ENCODE measurements at places on chromosomes 16 and 17.

- no peak for DNase-seq
Observed at GRCh38 chr17:44155488-44155887, 13.8 kb downstream of the HROB start.

- no peak for DNase-seq
Observed at GRCh38 chr17:10798332-10798749, 5.6 kb downstream of the TMEM238L start.

DNA sequence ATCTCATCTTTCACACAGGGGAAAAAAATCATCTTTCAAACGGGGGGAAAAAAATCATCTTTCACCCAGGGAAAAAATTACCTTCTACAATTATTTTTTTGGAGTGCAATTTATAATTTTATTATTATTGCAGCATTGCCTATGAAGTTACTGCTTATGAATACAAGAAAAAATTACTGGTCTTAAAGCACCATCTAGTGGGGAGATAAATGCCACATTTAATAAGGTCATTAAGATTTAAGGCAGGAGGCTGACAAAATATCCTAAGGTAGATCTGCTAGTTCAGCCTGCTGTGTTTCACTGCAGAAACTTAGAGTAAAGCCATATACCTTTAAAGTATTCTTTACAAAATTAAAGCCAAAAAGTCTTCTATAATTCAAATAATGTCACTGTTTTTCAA, 13.7 kb downstream of the SHCBP1 start:
- DNase-seq: no peak

GRCh38 chr17:34920676-34921075, 40.6 kb downstream of the CCT6B start:
- DNase-seq: no peak

DNA sequence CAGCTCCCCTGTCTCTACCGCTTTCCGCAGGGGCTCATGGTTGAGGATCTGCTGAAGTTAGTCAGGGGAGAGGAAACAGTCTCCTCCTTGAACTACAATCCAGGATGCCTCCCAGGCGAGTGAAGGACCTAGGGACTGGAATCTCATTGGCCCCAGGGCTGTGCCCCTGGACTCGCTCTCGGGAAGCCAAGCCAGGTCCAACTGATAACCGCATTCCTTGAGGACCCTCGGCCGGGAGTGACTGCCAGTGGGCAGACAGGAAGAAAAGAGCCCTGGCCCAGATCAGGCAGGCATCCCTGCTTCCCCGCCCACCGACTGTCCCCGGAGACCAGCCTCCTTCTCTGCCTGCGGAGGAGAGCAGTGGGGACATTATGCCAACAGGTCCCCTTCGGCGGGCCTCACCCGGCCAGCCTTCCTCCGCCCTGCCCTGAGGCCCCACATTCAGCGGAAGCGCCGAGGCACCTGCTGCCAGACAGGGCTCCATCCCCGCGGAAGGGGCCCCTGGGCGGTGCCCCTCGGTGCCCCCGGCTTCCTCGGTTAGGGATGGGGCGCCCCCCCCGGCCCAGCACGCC, 776 bp downstream of the LRRC75A start:
- no peak for DNase-seq

- DNase-seq: no peak
Observed at GRCh38 chr16:26712876-26713275, 353.9 kb upstream of the C16orf82 start.

GRCh38 chr17:76145231-76146052, 4.4 kb upstream of the FOXJ1 start:
- no peak for DNase-seq

DNA sequence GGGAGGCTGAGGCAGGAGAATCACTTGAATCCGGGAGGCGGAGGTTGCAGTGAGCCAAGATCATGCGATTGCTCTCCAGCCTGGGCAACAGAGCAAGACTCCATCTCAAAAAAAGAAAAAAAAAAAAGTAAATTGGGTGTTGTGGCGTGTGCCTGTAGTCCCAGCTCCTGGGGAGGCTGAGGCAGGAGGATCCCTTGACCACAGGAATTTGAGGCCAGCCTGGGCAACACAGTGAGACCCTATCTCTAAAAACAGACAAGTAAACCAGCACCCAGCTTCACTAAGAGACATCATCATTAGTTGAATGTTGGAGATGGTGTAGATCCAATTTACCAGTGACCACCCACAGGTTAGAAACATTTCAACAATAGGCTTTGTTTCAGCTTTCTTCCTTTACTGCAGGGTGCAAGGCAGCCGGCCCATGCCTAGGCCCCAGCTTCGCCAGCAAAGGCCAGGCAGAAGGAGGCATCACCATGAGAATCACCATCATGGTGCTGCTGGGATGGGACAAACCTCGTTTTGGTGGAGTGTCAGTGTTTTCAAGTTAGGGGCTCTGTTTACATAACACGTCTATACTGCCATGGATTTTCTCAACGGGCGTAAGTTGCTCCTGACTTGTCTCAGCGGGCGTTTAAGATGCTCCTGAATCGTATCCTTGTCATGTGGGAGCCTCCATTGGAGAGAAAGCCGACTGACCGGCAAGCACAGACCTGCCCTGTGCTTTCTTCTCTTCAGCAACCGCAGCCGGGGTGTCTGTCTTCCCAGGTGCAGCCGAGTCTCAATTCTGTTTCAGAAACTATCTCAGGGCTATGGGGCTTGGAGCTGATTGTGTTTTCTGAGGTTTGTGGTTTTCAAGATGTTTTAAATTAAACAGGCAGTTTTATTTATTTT, 7.3 kb downstream of the TCF25 start:
- no peak for DNase-seq

DNA sequence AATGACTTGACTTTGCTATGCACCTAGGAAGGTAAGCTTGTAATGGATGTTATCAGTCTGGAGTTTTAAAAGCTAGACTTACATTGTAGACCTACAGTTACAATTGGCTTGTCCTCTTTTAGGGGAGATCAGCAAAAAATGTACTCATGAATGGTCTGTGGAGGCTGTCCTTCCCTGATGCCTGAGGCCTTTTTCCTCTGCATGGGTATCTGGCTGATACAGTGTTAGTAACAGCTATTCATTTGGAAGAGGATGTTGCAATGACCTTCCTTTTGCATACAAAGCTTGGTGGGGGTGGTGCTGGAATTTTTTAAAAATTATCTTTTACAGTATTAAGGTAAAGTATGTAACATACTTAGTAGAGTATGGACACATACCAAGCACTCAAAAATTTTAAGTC, 525.5 kb downstream of the KIF2B start:
- no peak for DNase-seq

- no peak for DNase-seq
Observed at GRCh38 chr16:88926374-88926990, 50.5 kb downstream of the CBFA2T3 start.

DNA sequence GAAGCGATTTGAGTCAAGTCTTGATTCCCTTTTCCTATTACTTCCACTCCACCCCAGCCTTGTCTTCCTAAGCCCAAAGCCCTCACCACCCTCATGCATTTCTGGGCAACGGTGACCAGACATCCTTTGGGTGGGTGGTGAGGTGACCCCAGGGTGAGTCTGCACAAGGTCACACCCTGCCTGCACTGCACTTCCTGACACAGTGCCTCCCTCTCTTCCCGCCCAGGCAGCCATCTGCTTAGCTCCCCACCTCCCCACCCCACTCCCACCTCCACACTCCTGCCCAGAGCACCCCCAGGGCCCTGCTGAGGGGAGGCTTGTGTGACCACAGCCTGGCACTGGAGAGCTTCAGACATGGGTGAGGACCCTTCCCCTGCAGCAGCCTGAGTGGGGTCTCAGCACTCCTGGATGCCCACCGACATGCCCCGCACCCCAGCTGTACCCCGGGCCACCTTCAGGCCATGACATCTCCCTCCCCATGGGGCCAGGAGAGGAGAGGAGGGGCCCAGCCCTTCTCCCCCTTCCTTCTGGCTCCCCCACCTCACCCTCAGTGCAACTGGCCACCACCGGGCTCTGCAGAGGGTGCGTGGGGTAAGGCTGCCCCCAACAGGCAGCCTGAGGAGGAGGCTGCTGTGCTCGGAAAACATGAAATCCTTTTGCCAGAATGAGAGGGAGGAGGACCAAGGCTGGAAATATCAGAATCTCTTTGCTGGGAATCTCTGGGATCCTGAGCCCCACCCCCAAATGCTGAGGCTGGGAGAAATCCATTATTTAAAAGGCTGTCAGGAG, 68.6 kb downstream of the CCT6B start:
- DNase-seq: no peak

DNA sequence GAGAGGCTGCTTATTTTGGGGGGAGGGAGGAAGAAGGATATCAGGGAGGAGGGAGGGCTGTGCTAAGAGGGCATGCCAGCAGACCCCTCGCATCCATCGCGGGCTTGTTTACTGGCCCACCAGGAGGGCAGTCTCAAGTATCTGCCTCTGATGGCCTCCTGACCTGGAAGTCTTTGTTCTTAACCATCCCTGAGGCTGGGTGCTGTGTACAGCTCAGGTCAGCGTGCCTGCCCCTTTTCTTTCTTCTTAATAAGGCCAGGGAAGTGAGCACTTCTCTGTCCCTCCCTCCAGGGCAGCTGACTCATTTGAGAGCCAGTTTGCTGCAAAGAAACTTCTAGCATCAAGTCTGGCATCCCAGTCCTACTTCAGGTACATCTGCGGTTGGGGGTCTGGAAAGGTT, 157.0 kb downstream of the CCDC182 start:
- DNase-seq: no peak

Data from activated CD4-positive, alpha-beta T cell treated with anti-CD3 and anti-CD28 coated beads for 24 hours (primary cell).